ENCODE measurements at places on chromosomes 6 and 20.
A peak's percentile ranks its signal among the peaks of the same experiment; 100 is the strongest.

GRCh38 chr6:25295651-25296050, 16.5 kb downstream of the CARMIL1 start:
- no peak for DNase-seq

GRCh38 chr6:119672725-119673124, 323.2 kb upstream of the MAN1A1 start:
- DNase-seq, result no peak

DNA sequence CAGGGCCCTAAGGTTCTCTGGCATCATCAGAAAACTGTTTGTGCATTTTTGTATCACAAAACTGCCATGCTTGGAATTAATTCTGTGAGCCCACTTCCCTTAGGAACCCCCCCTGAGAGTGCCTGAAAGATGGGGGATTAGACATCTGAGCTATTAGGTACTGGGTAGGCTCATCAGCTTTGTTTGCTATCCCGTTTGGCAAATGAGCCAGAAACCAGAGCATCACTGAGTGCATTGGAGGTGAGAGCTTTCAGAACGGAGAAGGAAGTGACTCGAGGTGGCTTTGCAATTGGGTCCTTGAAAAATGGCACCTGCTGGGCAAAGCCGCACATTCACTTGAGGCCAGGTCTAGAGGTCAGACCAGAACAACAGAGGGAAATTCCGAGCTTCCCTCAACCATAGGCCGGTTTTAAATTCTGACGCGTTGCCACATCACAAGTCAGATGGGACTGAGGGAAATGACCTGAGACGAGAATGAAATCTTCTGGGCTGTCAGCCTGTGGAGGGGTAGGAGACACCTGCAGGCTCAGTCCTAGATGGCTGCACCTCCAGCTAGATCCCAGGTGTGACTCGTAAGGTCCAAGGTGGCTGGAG, 8.4 kb upstream of the GLP1R start:
- no peak for DNase-seq

GRCh38 chr20:17878912-17879602, 89.5 kb downstream of the SNX5 start:
- DNase-seq, result no peak

GRCh38 chr20:36273414-36274180, 32.5 kb upstream of the DLGAP4 start:
- DNase-seq, result no peak

- no peak for DNase-seq
Measured at GRCh38 chr6:66772800-66773199, 1065.8 kb upstream of the EYS start.

DNA sequence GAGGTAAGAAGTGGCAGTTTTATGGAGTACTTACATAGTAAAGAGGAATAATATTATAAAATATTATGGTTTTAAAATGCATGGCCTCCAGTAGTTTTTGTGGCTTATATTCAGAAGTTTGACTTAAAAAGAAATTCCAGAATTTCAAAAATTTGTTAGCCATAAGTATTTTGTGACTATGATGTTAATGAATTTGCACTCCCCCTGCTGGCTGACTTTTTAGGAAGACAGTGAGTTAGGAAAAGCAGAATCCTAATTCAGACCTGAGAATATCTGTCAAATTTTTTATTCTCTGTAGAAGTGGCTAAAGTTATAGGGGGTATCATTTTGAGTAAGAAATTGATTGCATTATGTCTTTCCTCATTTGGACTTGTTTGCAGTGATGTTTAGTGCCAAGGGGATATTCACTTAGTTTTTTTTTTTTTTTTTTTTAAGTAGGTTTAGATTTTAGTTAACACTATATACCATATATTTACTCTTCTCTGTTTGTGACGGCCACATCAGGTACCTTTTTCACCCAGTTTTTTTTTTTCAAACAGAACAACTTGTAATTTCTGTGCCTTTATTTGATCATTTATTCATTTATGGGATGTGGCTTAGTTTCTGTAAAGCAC, 40.8 kb downstream of the ZFAND3 start:
- no peak for DNase-seq

GRCh38 chr20:22341508-22341907, 242.9 kb downstream of the FOXA2 start:
- no peak for DNase-seq

- DNase-seq, result no peak
Measured at GRCh38 chr6:127539272-127539671, 20.1 kb upstream of the MTCL3 start.

GRCh38 chr6:105045526-105045925, 88.6 kb downstream of the LIN28B start:
- no peak for DNase-seq

GRCh38 chr6:72969666-72970065, 255.6 kb downstream of the KHDC1L start:
- no peak for DNase-seq

DNA sequence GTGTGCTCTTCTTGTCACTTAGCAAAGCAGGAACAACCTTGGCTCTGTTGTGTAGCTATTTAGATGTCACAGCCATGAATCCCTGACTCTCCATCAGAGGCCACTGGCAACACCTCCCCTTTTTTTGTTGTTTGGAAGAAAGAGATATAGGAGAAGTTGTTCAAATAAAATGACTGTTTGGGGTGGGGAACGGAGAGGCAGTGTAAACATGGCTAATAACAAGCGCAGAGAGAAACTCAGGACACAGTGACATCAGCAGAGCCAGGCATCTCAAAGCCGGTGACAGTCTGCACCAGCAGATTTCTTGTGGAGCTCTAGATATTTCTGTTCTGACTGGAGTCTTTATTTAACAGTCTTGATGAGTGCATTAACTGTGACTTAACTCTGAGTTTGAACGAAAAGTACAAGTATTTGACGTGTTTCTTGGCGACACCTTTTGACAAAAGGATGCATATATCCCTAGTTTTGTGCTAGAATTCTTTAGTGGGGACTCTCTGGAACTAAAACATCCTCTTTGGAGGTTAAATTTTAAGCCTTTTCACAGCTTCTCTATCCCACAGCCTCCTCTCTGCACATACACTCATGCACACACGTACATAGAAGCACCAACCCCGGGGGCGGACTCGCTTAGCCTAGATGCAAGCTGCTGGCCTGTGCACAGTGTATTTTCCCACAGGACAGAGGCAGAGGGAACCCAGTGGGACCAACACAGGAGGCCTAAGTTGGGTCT, 53.8 kb downstream of the ADAT2 start:
- DNase-seq, result no peak

GRCh38 chr6:47414423-47415167, 63.0 kb upstream of the CD2AP start:
- DNase-seq, result no peak

GRCh38 chr20:3784216-3784853, 2.2 kb downstream of the CENPB start:
- DNase-seq, result no peak

- DNase-seq, result no peak
Measured at GRCh38 chr6:111740506-111740905, 132.7 kb downstream of the FYN start.

DNA sequence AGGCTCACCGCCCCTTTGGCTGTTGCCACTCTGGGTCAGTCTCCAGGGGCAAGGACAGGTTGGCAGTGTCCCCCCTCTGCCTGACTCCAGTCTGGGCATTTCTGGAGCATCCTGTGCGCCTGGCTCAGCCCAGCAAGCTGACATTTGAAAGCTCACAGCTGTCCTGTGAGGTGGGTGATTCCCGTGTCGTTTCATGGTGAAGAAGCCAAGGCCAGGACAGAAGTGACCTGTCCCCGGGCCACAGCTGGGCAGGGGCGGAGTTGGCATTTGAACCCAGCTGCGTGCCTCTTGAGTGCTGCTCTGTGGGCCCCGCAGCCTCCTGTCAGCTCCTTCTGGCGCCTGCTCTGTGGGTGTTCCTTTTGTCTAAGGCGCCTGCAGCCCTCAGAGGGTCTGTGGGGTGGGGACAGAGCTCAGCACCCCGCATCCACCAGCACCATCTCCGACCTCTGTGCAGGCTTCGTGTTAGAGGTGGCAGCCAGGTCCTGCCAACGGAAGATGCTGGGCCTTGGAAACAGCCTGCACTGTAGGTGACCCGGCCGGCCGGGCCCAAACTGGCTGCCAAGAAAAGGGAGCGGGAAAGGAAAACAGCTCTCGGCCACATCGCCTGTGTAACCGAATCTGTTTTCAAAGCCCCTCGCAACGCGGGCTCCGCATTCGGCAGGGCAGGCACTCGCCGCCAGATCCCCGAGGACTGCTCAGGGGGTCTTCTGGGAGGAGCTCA, 5.8 kb upstream of the GATA5 start:
- DNase-seq, result no peak

GRCh38 chr6:11207199-11207968, 25.1 kb downstream of the NEDD9 start:
- DNase-seq, result no peak

GRCh38 chr20:16944745-16945144, 196.6 kb downstream of the OTOR start:
- no peak for DNase-seq

- no peak for DNase-seq
Measured at GRCh38 chr6:159062976-159063375, 18.2 kb upstream of the TAGAP start.

GRCh38 chr6:11282245-11282644, 49.8 kb upstream of the NEDD9 start:
- no peak for DNase-seq

DNA sequence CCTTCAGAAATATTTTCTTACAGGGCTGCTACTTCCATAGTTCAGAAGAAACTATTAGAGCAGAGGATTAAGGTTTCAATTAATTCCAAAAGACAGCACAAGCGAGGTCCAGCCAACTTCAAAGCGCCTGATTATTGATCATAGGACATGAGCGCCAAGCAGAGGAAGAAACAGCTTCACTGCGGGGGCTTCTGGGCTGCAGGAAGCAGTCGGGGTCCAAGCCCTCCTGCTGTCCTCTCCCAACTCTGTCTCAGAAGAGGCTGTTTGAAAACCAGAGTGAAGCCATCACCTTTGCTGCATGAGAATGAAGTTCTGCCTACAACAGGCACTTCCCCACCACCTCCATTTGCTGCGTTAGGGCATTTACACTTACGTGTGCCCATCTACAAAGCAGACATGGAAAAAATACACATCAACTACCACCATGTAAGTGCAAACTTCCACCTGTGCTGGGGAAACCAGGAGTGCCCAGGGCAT, 23.9 kb downstream of the SUMO4 start:
- no peak for DNase-seq

- DNase-seq, result no peak
Measured at GRCh38 chr6:38326837-38327236, 312.9 kb downstream of the BTBD9 start.

GRCh38 chr6:109236115-109237076, 141.1 kb downstream of the CEP57L1 start:
- peak; percentile 6 for DNase-seq

DNA sequence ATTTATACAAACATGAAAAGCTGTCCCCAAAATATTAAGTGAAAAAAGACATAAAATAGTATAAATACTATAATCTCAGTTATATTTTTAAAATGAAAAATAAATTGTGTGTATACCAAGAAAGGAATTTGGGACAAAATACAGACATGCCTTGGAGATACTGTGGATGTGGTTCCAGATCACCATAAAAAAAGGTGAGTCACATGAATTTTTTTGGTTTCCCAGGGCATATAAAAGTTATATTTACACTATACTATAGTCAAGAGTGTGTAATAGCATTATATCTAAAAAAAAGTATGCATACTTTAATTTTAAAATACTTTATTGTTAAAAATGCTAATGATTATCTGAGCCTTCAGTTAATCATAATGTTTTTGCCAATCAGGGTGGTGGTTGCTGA, 17.4 kb upstream of the SDHAF4 start:
- DNase-seq, result no peak

DNA sequence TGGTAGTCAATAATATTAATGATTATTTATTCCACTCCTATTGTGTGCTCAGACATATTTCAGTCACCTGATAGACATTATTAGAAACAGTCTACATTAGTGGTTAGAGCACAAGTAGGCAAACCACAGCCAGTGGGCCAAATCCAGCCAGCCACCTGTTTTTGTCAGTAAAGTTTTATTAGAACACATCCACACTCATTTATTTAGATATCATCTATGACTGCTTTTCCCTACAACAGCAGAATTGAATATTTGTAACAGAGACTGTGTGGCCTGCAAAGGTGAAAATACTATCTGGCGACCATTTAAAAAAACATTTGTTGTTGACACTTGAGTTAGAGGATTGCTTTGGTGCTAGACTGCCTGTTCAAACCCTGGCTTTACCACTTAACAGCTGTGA, 220.0 kb upstream of the ZFP64 start:
- no peak for DNase-seq

Measured in stimulated activated CD4-positive, alpha-beta T cell treated with anti-CD3 and anti-CD28 coated beads, Interleukin-15, amount 100 ng/mL, for 48 hours (primary cell).